ENCODE measurements at places on chromosomes 6 and 20.

DNA sequence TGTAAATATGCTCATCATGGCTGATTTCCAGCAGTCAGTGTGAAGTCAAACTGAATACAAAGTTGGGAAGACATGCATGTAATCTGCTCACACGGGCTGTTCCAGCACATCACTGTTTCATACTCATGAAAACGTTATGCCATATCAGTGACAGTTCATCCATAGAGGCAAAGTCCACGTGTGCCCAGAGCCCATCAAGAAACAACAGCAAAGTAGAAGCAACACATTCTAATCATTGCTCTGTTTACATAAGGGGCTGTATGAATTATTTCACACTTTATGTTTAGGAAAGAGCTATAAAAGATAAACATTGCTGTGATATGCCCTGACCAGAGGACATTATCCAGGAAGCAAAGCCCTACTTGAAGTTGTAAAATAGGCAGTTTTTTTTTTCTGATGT, 157.0 kb upstream of the ENPP5 start:
- DNase-seq: no peak

GRCh38 chr20:51418137-51418529, 124.4 kb downstream of the NFATC2 start:
- no peak for DNase-seq

DNA sequence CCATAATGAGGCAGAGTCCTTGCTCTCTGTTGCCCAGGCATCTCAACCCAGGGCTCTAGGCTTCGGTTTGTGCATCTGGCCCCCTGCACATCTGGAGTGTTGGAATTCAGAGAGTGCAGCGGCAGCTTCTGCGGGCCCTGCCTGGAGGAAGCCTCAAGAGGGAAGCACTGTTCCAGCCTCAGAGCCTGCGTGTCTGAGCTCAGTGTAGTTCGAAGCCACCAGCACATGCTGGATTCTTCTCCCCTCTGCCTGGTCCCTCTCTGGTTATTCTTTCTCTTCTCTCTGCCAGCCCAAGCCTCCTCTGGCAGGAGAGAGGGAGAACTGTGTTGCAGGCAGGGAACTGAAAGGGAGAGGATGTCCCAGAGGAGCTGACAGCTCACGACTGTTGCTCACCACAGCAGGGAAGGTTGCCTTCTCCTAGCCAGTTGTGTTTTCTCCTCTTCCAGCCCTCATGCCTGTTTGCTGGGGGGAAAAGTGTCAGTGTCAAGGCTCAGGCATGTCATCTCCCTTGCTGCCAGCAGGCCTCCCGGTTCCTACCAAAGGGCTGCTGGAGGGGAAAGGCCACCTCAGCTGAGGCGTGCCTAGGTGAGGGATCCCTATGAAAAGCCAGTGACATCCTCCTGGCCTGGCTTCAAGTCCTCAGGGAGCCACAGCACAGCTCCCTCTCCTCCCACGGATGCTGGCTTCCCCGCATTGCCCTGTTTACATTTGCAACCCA, 126.0 kb upstream of the LRFN2 start:
- no peak for DNase-seq

DNA sequence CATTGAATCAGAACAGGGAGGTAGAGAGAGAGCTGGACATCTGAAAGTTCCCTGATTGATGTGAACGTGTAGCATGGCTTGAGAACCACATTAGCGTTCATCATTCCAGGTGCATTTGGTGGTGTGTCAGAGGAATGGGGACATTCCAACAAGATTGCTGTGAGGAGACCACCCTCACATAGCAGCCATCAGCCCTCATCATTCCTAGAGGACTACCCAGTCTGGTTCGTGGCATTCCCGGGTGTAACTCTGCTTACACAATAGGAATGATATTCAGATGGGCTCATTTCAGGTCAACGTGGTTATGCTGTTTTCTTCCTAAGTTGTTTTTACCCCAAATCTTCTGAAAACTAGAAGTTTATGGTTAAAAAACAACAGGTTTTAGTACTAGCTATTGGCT, 62.2 kb upstream of the KLHL31 start:
- no peak for DNase-seq

DNA sequence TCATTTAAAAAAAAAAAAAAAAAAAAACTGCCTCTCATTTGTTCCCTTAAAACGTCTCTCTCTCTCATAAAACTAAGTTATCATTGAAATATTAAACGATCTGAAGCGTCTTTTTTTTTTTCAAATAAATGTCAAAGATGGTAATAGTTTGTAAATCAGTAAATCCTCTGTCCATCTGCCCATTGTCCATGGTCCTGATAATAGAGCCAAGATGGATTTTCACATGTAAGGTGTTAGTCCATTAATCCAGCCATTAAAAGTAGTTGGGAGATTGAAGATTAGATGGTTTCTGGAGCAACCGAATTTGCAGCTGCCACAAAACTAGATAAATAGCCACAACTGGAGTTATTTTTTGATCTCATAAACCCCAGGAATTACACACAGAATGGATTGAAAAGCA, 145.8 kb upstream of the SNX9 start:
- no peak for DNase-seq

DNA sequence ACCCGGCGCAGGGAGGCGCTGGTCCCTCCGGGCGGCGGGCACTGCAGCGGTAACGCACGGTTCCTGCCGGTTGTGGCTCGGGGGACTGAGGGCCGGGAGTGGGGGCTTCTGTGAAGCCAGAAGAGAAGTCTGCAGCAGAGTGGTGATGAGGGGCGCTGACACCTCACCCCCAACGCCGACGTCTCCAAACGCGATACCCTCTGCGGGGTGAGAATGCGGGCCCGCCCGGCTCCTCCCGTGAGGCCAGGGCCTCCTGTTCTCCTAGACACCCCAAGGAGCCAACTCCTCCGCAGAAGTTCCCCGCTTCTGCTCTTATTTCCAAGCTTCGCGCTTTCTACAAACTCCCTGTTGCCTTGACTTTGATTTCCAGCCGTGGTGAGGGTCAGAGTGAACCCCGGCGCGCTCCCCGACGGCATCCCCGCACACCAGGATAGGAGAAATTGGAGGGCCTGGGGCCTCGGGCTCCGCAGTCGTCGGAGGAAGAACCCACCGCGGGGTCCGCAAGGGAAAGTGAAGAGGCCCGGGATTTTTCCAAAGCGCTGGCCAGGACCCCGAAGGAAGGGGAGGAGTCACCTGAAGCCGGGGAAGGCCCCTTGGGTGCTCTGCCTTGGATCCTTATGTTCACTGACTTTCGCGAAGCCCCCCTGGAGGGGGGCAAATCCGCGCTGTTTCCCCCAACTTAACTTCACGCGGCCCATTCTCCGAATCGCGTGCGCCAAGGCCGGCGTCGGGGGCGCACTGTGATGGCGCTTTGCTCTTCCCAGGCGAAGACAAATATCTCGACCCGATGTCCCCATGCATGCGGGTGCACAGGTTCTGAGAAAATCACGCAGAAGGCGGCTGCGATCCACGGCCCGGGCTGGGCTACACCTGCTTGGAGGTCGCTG, 3.1 kb upstream of the INSM1 start:
- DNase-seq: no peak

DNA sequence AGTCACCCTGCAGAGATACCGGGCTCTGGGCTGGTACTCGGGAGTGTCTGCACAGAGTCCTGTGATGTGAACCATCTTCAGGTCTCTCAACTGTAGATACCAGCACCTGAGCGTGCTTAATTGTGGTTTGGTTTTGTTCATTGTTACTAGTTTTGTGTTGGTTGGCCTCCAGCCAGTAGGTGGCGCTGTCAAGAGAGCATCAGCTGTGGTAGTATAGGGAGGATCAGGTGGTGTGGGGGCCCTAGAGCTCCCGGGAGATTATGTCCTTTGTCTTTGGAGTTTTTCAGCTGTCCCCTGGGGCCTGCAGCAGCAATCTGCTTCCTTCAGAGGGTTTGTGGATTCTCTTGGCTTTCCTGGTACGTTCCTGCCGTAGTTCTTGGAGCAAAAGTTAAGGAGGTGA, 67.9 kb downstream of the CDYL start:
- DNase-seq: no peak

DNA sequence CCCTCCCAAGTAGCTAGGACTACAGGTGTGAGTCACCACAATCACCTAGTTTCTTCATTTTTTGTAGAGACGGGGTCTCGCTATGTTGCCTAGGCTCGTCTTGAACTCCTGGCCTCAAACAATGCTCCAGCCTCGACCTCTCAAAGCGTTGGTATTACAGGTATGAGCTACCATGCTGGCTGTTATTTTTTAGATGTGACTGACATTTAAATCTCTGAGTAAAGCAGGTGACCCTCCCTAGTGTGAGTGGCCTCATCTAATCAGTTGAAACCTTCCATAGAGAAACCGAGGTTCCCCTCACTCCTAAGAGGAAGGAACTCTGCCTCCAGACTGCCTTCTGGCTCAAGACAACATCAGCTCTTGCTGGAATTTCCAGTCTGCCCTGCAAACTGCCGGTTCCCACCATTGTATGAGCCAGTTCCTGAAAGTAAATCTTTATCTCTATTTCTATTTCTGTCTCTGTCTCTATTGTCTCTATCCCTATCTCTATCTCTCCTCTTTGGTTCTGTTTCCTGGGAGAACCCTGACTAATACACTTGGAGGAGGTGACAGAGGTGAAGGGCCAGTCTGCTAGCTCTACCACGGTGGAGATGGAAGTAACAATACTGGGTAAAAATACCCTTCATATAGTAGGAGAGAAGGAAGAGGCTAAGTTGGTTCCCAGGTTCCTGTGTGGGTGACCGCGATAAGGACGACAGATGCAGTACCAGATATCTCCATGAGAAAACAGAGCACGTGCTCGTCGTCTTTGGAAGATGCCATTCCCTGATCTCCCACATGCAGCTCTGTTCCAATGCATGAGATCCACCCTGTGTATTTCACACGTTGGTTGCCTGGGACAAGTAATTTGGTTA, 81.0 kb downstream of the MYB start:
- DNase-seq: no peak

DNA sequence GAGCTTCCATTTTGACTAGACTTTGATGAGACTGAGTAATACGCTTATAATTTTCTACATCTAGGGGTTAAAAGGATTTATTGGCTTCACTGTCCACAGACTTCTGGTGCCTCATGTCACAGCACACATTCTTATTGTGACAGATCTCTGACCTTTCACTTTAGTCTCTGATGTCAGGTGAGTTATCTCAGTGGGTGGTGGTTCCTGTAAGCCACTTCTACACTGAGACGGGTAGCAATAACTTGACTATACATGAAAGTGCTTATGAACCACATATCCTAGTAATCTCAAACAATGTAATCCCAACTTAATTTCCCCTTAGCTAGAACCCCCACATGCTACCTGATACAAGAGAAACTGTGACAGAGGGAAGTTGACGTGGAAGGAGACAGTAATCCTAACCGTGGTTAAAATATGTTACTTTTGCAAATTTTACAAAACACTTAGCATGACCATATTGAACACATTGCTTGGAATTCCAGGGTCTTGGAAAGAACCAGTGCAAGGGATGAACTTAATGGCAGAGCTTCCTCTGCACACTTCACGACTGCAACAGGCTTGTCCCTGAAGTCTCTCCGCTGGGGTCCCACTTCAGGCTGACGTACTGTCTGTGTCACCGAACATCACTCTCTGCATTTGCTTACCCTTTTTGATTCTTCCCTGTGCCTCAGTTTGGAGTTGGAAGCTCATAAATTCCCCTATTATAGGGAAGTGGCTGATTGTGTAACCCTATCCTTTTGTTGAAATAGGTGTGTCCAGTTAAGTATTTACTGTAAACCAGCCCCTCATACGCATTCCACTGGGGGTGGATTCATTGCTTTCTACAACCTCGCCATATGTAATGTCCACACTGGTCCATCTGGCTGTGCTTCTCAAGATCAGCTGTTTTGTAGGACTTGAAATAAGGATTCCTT, 6.4 kb upstream of the TRIM40 start:
- DNase-seq: no peak

DNA sequence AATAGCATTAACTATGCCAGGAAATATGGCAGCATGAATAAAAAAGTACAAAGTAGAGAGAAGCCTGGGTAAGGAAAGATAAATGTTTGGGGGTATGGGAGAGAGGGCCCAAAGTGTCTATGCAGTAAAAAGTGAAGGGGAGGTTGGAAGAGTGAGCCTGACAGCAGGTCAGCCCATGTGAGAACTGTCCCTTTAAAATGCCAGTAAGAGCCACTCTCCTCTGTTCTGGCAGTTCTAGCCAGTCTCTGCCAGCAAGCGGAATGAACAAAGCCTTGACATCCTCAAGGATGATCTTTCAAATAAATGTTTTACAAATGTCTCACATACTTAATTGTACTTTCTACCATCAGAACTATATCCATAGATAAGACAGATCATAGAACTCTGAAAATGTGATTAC, 164.5 kb downstream of the DST start:
- DNase-seq: no peak

- DNase-seq: no peak
Observed at GRCh38 chr6:14472986-14473337, 355.4 kb downstream of the CD83 start.

- DNase-seq: no peak
Observed at GRCh38 chr6:52243282-52243893, 912 bp downstream of the IL17F start.

GRCh38 chr6:83511901-83512681, at the start of gene PRSS35:
Gene PRSS35, plus strand, starts transcription at chr6:83512534. Its CDS starts 10,908 bp downstream, at chr6:83523442.
- no peak for DNase-seq

DNA sequence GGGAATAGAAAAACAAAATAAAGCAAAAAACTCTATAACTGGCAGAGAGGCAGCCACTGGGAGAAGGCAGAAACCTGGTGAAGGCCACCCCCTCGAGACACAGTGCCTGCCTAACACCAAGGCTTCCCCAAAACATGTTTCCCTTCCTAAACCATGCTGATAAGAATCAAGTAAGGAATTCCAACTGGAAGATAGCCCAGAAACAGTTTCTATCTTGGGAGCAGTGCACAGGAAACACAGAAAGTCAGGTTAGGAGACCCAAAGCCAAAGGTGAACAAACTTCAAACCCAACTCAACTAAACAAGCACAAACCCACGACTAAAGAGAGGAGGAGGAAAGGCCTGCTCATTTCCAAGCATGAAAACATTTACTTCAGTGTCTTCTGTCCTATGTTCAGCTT, 433.7 kb upstream of the RGS17 start:
- no peak for DNase-seq

- DNase-seq: no peak
Observed at GRCh38 chr6:41156001-41156400, 1.9 kb upstream of the TREML1 start.

DNA sequence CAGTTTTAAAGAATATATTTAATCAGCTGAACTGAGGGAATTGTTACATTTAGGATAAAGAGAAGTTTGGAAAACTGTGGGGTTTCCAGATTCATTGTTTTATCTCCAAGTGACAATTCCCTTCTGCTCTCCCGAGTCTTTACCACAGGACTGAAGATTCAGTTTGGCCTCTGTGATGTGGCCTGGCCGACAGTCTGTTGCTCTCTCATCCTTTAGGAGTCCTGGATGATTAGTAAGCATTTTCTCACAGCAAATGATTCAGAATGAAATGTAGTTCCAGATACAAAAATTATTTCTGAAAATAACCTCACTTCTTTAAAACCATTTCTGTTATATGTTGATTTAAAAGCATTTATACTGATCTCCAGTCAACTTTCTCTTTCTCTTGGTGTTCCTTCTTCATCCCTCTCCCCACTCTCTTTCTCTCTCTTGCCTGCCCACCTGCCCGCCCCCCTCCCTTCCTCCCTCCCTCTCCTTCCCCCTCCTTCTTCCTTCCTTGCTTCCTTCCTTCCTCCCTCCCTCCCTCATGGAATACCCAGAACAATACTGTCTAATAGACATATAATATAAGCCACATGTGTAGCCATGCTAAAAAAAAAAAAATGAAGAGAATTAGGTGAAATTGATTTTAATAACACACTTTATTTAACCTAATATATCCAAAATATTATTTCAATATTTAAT, 254.9 kb downstream of the PRL start:
- DNase-seq: no peak

Data from CD4-positive, alpha-beta T cell treated with Interleukin-2 at 100 ng/mL for 4 hours (primary cell).